ENCODE measurements at places on chromosomes 5 and 9. TPM values are rescaled to one million over a fixed set of nuclear protein-coding genes. Genes with fewer than 3 reads are reported as not detected.

The CARTPT gene
- not detected for total RNA-seq

The CLINT1 gene
- total RNA-seq: 53.8 TPM

The RAPGEF6 gene
- 22.1 TPM for total RNA-seq

The ENC1 gene
- total RNA-seq: 135 TPM

The F2RL2 gene
- not detected for total RNA-seq

The FRMD3 gene
- 2.3 TPM for total RNA-seq

The GFPT2 gene
- 11.1 TPM for total RNA-seq

The IFNA21 gene
- not detected for total RNA-seq

The MRPS30 gene
- 54.1 TPM for total RNA-seq

The PDE8B gene
- 1.1 TPM for total RNA-seq

The TRIM41 gene
- 39.1 TPM for total RNA-seq

The COL23A1 gene
- total RNA-seq: 34.0 TPM

The TMOD1 gene
- 0.77 TPM for total RNA-seq

The DMRT2 gene
- 0.55 TPM for total RNA-seq

The SLC46A2 gene
- total RNA-seq: not detected

The TRIO gene
- total RNA-seq: 134 TPM

The APBA1 gene
- total RNA-seq: 4.4 TPM

The PCDHB9 gene
- total RNA-seq: 5.5 TPM

The CCDC171 gene
- 7.2 TPM for total RNA-seq

The SHOC1 gene
- total RNA-seq: not detected

The AK8 gene
- total RNA-seq: 1.3 TPM

The PPP3R2 gene
- total RNA-seq: not detected

The OR1J2 gene
- total RNA-seq: not detected

The NUTM2G gene
- total RNA-seq: not detected

The ANGPTL2 gene
- total RNA-seq: 17.9 TPM

Measured in neural crest cell (in vitro differentiated cells).